Urinary bladder (tissue), 4 donors: ENCODE measurements at places on chromosomes 1 and 21. TPM values are rescaled to one million over a fixed set of nuclear protein-coding genes. Genes with fewer than 3 reads are reported as not detected.

DNA sequence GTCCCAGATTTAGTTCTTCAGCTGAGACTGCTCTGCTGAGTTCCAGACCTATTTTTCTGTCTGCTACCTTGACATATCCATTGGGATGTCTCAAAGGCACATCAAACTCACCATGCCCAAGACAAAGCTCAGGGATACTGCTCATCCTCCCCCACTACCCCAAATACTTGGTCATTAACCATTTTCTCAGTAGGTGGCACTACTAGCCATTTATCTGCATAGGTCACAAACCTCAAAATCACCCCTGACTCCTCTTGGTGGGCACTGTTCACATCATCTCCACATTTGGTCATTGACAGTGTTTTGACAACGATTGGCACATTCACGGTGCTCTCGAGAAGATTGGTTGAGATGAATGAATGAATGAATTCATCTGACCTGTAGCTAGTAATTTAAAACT, 32.1 kb downstream of the CACNA1S start:
- no peak for DNase-seq

GRCh38 chr1:209803568-209803967, 2.4 kb downstream of the IRF6 start:
- DNase-seq: no peak

GRCh38 chr21:44923480-44924084, 2.9 kb upstream of the ITGB2 start:
- no peak for DNase-seq

CA6 gene
- total RNA-seq: not detected

GRCh38 chr1:229941831-229942230, 125.2 kb upstream of the GALNT2 start:
- no peak for DNase-seq

DNA sequence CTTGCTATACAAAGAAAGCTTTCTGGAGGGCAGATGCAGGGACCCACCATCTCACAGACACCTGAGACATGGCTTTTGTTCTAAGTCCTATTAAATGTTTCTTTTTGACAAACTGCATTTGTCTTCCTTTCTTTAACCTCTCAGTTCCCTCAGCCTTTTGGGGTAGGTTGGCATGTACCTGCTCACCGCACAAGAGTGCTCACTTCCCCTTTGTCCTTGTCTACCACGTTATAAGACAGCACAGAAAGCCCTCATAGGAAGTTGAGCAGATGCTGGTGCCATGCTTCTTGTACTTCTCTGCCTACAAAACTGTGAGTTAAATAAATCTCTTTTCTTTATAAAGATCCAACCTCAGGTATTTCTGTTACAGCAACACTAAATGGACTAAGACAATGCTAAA, 31.9 kb upstream of the RGS21 start:
- DNase-seq: no peak

DNA sequence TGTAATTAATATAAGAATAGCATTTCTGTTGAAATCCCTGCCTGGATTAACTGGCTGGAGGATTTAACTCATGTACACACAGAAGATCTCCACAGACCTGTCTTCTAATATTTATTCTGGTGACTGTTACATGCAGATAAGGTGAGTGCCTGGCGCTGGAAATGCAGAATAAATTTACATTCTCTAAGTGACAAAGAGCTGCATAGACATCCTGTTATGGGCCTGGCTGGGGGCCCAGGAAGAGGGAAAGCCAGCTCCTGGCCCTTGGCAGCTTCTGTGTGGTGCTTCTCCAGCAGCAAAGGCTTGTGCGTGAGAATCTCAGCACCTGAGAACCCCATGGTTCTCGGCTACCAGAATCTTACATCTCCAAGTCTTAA, 446.6 kb downstream of the PTPRU start:
- no peak for DNase-seq

ARPC5 gene
- 145 TPM for total RNA-seq

GRCh38 chr1:240709676-240710075, 97.7 kb upstream of the GREM2 start:
- DNase-seq: no peak

DNA sequence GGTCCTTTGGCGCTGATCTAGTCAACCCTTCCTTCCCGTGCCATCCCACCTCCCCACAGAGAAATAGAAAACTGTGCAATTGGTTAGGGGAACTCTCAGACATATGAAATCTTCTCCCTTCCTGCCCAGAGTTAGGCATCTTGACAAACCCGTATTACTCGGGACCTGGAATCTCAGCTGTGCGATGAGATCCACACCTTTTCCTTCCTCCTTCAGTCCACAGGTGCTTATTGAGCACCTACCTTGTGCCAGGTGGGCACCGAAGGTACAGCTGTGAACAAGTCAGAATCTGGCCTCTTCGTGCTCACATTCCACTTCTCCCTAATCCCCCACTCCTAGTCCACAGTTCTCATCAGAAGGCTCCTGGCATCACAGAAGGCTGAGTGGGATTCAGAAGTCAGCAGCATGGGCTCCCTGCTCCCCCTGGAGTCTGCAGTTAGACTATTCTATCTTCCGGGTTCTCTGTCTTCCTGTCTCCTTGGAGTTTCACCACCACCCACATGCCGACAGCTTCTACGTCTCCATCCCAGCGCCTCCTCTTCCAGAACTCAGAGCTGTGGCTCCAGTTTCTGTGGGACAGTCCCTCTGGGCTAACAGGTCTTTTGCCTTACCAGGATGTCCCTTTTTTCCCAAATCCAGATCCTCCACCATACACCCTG, 23.0 kb downstream of the KNCN start:
- DNase-seq: no peak

CTSK gene
- total RNA-seq: 161 TPM
